Activated CD4-positive, alpha-beta T cell treated with anti-CD3 and anti-CD28 coated beads, Interleukin-10, Interleukin-2, amounts not matched to agents 100 ng/mL and 50 ng/mL, durations not matched to agents 16 hours and 8 hours (primary cell): ENCODE measurements at places on chromosomes 3 and 15.

DNA sequence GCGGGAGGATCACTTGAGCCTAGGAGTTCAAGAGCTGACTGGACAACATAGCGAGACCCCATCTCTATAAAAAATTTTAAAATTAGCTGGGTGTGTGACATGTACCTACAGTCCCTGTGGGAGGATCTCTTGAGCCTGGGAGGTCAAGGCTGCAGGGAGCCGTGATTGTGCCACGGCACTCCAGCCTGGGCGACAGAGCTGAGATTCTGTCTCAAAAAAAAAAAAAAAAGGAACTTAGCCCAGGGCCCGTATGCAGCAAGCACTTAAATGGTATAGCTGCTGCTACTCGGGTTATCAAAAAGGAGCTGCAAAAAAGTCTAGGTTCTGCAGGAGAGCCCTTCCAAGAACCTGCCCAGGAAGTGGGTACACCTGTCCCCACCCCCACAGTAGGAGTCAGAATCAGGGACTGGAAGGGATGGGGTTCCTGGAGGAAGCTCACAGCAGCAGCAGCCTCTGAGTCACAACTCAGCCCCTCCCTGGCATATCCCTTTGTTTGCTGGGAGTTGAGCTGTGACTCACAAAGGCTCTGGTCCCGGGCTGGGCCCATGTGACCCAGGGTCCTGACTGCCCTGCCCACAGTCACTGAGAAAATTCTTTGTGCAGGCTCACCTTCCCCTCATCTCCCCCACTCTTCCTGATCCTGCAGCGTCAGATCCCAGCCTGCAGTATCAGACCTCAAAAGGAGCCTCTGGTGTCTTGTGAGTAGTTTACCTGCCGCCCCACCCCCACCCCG, at the start of gene SPATA12:
TSS of gene SPATA12 (plus strand) at position 576 of the 733 bp plus-strand sequence. CDS start 13,031 bp downstream, outside the sequence.
- no peak for DNase-seq

DNA sequence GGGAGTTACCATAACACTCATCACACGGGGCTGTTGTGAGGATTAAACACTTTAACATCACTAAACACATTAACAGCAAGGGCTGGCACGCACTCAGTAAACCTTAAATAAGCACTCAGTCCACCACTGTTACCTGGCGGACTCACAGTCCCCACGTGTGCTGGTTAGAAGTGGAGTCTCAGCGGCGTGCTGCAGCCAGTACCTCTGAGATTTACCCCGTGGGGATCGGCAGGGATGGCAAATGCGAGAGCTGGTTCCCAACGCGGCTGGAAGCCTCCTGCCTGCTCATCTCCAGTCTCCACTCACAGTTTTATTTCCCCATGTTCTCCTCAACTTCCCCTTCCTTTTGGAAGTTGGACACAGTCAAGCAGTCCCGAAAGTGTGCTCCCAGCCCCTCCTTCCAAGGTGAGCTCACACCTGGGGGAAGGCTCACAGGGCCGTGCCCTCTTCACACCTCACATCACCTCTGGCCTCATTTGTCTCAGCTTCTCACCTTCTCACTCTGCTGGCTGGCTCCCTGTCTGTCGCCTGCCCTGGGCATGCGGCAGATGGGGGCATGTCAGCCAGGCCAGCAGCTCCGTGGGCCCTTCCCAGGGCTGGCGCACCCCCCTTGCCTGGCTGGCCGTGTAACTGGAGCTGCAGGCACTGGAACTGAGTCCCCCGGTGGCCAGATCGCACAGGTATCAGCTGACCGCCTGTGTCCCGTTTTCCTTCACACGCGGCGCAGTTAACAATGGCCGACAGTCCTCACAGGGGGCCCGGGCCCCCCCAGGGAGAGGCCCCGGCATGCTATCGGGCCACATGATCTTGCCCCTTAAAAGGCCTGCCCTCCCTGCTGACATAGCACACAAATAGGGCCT, 87.1 kb downstream of the WNT7A start:
- no peak for DNase-seq

GRCh38 chr15:67109141-67110034, 44.0 kb downstream of the SMAD3 start:
- no peak for DNase-seq

GRCh38 chr15:31871166-31871886, 159.0 kb upstream of the CHRNA7 start:
- DNase-seq = no peak

- no peak for DNase-seq
These were observed 24.1 kb upstream of the NEDD4 start for GRCh38 chr15:56017511-56017910.

DNA sequence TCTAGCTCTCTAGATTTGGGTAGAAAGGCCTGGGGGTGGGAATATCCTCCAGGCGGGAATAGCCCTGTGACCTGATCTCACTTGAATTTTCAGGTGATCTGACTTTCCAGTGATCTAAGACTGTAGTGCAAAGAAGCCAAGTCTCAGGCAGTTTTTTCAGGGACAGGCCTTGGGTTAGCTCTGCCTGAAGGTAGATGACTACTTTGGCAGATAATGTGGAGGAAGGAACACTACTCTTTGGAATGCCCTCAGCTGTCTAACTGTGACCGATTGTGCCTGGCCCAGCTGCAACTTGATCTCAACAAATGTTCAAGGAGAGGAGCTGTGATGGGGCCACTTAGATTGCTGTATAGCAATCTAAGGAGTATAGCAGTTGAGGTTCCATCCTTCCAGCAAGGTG, 193.7 kb downstream of the TCF12 start:
- no peak for DNase-seq
